ENCODE measurements at places on chromosomes 2 and 18.

- DNase-seq = peak; percentile 48
These were observed 8.6 kb upstream of the IL36A start for GRCh38 chr2:112996635-112997034.

DNA sequence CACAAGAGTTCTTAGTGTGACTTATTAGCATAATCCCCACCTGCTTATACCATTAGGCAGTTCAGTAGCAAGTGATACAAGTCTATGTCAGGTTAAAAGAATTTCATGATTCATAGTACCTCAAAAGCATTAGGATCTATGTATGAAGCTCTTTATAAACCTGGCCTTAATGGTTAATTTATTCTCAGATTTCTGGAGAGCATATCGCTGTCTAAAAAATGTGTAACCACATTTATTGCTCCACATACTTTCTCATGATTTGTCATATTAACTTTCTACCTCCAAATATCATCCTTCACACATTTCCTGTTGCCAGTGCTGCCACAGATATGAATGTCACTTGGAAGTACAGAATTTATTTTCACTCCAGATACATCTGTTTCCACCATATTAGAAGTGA lies 332.8 kb upstream of the MAP2 start:
- DNase-seq = no peak

DNA sequence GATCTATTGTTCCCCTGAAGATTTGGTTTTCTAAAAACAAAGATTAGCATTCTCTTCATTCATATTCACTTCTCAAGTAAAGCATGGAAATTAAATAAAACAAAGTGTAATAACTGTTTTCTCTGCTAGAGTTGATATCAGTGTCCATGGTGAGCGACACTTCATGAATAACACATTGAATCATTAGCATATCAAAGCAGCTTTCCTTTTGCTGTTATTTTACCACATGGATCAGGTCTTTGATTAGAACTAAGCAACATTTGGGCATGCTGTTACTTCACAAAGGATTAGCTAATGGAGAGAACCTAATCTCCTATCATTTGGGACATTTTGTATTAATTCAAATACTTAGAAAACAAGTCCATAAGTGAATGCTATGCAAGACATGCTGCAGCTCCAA lies 368.8 kb upstream of the CDH19 start:
- DNase-seq = no peak

DNA sequence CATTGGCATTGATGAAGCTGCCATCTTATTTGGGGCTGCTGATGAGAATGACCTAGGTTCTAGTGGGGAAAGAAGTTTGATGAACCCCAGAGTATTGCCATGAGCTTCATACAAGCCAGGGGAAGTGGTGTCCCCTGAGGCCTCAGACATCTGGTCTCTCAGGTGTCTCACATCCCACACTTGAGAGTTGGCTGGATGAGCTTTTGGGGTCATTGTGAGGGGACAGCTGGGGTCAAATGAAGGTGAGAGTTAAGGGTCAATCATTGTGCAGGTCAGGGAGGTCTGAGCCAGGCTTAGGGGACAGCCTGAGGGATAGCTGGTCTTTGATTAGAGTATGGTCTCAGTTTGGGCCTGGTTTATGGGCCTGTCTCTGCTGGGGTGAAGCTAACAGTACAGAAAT lies 336.5 kb downstream of the CYP26B1 start:
- DNase-seq = no peak

DNA sequence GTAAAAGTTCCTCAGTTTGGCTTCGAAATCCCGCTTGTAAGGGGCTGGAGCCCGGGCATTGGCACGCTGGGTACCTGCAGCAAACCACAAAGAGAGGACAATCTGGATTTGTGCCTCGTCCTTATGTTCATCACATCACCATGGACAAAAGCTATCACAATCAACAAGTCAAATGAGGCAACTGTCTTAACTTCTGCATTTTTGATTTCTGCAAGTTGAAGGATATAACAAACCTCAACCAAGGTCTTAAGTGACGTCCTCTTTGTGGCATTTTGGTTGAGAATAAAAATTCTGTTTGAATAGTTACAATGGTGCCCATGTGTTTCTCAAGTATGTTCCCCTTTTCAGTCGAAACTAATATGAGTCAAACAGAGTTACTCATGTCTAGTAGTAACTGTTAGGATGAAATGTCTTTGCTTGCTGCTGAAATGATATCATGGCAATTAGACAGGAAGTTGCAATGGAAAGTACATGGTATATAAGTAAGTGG lies 70.8 kb upstream of the STK17B start:
- peak; percentile 92 for DNase-seq

DNA sequence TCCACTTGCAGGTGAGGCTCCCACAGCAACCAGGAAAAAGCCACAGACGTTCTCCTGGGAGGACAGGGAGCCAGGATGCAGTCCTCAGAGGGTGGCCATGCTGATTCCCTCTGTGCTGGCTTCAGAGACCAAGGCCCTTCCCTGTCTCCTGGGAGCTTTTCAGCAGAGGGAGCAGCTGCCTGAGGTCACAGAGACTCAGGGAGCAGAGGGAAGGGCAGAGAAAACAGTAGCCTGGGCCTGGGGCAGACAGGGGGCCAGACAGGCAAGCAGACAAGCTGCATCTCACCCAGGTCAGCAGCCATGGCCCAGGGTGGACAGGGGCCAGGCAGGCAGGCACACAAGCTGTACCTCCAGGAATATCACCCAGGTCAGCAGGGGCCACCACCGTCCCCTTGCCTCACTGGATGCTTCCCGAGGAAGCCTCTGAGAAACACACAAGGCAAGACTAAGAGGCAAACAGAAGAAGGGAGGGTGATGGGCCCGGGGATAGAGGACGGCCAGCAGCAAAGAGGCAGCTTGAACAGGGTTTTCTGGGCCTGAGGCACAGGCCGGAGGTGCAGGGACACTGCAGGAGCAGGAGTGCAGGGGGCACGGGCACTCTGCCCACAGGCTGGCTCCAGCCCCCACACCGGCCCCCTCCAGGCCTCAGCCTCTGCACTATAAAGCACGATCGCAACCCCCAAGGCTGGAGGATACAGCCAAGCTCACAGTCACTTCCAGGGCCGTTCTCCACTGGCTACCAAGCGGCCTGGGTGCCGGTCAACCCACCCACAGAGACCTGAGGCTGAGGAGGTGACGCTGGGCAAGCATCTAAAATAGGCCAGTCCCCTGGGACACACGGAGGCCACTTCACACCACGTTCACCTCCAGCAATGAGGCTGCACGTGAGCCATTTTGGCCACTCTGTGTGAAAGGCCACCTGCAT lies 6.1 kb downstream of the SLC66A2 start:
- no peak for DNase-seq

GRCh38 chr2:184681642-184682321 lies 83.5 kb downstream of the ZNF804A start:
- DNase-seq = no peak

DNA sequence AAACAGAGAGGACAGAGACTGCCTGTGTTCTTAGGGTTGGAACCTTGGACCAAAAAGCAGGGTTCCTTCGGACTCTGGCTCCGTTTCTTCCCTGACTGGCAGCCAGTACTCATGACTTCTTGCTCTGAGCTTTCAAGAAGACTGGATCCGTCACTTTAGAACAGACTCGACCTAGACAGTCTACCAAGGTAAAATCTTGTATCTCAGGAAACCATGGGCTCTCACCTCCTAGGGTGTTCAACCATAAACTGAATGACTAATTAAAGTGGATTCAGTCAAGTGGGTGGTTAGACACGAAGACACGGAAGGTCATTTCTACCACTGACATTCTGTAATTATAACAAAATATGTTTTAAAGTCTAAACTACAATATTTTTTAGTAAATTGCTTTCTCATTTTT lies 153.8 kb upstream of the SLC39A10 start:
- no peak for DNase-seq

DNA sequence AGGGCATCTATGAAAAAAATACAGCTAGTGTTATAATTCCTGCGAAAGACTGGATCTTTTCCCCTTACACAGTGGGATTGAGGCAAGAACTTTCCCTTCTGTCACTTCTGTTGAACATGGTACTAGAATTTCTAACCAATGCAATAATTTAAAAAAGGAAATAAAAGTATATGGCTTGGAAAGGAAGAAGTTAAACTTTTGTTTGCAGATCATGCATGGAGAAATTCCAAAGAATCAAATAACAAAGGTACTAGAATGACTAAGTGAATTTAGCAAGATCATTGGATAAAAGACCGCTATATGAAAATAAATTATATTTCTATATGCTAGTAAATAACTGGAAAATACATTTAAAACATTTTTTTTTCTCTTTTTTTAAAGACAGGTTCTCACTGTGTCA lies 31.0 kb upstream of the SH3BP4 start:
- no peak for DNase-seq

DNA sequence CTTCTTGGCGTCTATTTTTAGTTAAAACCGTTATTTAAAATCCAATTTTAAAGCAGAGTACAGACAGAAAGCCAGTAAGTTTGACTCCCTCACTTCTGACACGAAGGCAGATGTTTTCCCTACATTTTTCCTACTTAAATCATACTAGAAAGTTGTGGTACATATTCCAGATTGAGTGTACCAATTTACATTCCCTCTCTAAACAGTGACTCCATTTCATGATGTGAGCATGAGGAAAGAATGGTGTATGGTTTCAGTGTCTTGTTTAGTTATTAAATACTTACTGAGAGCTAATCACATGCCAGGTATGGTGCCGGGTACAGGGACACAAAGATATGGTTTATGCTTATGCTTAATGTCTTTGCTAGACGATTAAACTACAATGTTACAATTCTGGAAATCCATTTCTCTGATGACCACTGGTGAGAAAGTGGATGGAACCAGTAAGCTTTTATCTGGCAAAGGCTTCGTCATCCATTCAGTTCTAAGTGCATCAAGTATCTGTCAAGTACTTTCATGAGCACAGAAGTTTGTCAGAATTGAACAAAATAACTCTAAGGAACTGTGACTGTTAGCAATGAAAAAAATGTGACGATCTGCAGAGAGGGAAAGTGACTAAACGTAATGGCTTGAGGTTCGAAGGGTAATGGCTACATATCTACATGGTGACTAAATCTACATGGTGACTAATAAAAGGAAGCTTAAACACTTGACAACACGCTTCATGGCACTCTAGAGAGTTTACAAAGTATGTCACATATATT lies 25.7 kb downstream of the MAP4K3 start:
- DNase-seq = peak; percentile 22

DNA sequence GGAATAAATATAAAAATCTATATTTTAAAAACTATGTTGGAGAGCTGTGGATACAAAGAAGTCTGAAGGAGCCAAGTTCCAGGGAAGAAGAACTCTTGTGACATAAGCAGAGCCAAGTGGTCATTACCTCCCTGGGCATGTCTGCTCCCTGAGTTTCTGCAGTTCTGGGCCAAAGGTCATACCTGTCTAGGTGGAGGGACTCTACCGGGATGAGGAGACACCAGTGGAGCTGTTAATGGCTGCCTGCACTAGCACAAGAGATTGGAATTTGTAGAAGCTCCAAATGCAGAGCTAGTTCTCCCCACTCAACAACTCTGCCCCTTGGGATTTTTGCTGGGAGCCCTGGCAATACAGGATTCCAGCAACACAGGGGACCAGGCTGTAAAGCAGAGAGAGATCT lies 89.8 kb downstream of the ARHGAP28 start:
- no peak for DNase-seq

DNA sequence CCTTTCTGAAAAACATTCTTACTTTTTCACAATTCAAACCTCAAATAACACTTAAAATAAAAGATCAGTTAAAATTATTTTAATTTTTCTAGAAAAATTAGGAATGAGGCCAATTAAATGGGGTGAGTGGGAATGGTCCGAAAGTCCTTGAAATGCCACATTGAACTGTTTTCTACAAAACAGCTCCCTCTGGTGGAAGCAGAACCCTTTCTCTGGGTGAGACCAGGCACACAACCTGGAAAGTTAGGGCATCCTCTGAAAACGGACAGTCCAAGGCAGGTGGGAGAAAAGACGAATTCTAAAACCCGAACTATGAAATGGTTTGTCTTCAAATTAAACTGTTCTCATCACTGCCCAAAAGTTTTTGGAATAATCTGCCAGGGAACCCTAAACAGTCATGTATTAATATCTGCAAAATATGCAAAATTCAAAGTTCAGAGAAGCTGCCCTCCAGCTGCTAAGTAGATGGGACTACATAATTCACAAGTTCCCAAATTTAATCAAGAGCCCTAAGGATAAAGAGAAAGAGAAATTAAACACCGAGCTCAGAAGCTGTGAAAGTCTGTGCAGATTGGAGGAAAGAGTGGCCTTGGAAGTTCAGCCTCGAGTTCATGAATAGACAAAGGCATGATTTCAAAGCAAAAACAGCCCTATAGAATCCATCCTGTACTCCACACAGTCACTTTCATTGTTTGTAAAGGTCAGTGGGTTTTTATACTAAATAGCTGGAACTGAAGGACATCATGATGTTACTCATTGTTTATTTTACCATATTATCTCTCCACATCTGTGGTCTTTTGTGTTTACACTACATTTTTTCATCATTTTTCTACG lies 108.3 kb downstream of the PIEZO2 start:
- peak; percentile 42 for DNase-seq

All from activated CD4-positive, alpha-beta T cell treated with anti-CD3 and anti-CD28 coated beads, Interleukin-2, Interleukin-4, amounts not matched to agents 100 ng/mL and 50 ng/mL, durations not matched to agents 16 hours and 8 hours (primary cell).